ENCODE measurements at places on chromosomes 5 and 9. TPM values are rescaled to one million over a fixed set of nuclear protein-coding genes. Genes with fewer than 3 reads are reported as not detected.

WNK2 gene
- total RNA-seq = 34.8 TPM

CORO2A gene
- 0.95 TPM for total RNA-seq

GFI1B gene
- not detected for total RNA-seq

GPR150 gene
- 0.10 TPM for total RNA-seq

PKD2L2 gene
- total RNA-seq = 0.29 TPM

WWC1 gene
- total RNA-seq = 0.33 TPM

OMD gene
- total RNA-seq = 47.0 TPM

FOXD4 gene
- 0.24 TPM for total RNA-seq

CERCAM gene
- 64.1 TPM for total RNA-seq

Data from posterior vena cava (tissue), 2 donors.